ENCODE measurements at places on chromosomes 5 and 9.
A peak's percentile ranks its signal among the peaks of the same experiment; 100 is the strongest.

GRCh38 chr9:83209188-83209731 is 146.3 kb upstream of the RASEF start:
- DNase-seq: no peak

- DNase-seq: no peak
Measured at GRCh38 chr9:77876590-77876989, 155.0 kb downstream of the GNAQ start.

GRCh38 chr5:149371296-149371962 is 7.7 kb downstream of the IL17B start:
- DNase-seq: peak; percentile 25

DNA sequence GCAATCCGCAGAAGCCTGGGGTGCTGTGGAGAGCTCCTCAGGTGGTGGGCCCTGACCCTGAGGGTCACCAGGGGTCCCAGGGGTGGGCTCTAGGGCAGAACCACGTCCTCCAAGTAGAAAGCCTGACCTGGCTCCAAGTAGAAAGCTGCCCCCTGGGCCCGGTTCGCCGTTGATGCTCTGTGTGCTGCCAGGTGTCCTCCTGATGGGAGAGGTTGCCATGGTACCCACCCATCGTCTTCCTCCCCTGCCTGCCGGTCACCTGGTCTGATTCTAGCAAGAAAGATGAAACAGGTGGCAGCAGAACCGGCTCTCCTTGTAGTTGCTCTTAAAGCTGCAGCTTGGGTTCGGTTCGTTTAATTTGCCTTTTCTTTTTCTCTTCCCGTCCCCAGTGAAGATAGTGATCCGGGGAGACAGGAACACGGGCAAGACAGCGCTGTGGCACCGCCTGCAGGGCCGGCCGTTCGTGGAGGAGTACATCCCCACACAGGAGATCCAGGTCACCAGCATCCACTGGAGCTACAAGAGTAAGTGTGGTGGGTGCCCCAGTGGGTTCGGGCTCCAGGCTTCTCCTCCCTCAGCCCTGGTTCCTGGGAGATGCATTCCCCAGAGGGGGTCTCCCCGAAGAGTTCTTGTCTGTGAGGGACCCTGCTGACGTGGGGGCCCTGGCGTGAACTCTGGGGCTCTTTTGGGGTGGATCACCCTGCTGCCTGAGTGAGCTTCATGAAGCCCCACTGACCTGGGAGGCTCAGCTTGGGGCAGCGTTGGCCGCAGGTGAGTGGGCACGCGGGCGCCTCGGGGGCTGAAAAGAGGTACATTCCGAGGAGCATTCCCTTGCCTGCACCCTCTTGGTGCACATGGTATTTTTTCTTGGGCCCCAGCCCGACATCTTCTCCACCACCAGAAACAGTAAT is 15.6 kb downstream of the RABL6 start:
- DNase-seq: no peak

- no peak for DNase-seq
Measured at GRCh38 chr5:137372773-137373160, 126.4 kb downstream of the SPOCK1 start.

DNA sequence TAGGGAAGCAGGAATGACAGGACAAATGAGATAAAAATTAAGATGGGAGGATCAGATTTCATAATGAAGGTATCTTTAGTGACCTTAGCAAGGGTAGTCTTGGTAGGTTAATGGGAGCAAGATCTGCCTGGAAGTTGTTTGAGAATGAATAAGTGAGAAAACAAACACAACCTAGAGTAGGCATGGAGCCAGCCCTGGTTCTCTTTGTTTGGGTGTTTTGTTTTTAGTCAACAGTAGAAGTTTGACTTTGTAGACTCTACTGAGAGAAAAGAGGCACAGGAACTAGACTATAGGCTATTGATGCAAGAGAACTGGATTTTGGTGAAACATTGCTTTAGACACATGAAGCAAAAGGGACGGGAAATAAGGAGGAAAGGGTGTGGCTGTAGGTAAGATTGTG is 40.3 kb downstream of the KCNN2 start:
- DNase-seq: no peak
